ENCODE measurements at places on chromosomes 2 and 18.
A peak's percentile ranks its signal among the peaks of the same experiment; 100 is the strongest.

DNA sequence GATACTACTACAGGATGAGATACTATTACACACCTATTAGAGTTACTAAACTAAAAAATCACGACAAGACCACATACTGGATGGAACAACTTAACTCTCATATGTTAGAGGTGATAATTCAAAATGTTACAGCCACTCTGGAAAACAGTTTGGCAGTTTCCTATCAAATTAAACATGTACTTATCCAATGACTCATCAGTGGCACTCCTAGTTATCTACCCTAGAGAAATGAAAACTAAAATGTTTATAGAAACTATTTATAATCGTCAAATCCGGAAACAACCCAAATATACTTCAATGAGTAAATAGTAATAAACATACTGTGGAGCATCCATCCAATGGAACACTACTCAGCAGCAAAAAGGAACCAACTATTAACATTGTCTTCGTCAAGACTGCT, 137.0 kb upstream of the RBBP8 start:
- no peak for DNase-seq

GRCh38 chr2:45406621-45407020, 204.4 kb downstream of the SRBD1 start:
- DNase-seq, result no peak

- no peak for DNase-seq
Observed at GRCh38 chr2:160582490-160583145, 89.0 kb upstream of the RBMS1 start.

DNA sequence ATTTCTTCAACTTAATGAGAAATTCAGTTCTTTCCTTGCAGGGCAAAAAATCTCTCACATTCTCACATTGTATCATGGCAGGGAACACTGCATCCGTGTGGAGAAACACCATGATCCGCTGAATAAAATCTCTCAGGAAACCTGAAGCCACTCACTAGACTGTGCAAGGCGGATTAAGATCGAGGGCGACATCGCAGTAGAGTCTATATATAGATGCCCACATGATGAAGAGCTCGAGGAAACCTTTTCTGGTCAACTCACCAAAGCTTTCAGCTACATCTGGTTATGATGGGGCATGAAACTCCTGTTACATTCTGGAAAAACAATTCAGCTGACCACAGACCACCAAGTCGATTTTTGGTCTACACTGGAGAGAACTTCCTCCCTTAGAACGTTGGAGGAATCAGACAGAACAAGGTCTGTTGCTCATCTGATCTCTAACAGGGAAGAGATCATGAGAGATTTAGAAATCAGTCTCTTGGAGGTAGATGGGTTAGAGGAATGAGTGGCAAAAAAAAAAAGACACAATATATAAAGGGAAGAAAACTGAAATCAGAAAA, 162.9 kb upstream of the ZNF516 start:
- DNase-seq, result no peak

GRCh38 chr2:222663479-222663878, 7.6 kb upstream of the FARSB start:
- DNase-seq, result no peak

GRCh38 chr18:47613929-47614328, 316.5 kb downstream of the SMAD2 start:
- no peak for DNase-seq

- no peak for DNase-seq
Observed at GRCh38 chr2:62307469-62308389, 111.8 kb downstream of the B3GNT2 start.

- no peak for DNase-seq
Observed at GRCh38 chr18:52175406-52175805, 164.6 kb upstream of the DCC start.

DNA sequence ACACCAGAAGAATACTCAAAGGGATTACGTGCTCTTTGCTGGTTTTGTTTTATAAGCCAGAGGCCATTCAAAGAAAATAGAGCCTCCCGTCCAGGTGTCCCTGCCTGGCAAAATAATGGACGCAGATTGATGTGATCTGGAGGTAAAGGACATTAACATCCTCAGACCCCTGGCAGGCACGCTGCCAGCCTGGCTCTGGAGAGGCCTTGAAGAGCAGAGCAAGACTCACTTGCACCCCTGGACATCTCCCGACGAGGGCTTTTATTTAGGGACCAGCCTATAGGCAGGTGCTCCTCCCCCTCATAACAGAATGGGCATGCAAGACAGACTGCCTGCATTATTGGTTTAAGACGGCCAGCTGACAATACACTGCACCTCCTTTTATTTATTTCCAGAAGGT, 291.3 kb downstream of the BCL11A start:
- no peak for DNase-seq

- no peak for DNase-seq
Observed at GRCh38 chr18:49764032-49764431, 49.3 kb downstream of the ACAA2 start.

DNA sequence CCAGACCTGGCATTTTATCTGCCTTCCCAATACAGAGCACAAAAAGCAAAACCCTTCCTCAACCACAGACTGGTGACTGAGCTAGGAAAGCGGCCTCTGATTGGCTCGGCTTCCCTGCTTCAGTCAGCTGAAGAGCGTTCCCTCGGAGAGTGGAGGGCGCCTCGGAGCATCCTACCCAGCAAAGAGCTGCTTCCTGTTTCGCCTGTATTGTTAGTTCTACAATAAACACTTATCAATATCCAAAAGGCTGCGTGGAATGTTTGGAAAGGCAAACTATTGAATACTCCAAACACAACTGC, 125.0 kb downstream of the CACNB4 start:
- DNase-seq, result peak; percentile 17

- no peak for DNase-seq
Observed at GRCh38 chr2:134131681-134132489, 122.0 kb upstream of the MGAT5 start.

DNA sequence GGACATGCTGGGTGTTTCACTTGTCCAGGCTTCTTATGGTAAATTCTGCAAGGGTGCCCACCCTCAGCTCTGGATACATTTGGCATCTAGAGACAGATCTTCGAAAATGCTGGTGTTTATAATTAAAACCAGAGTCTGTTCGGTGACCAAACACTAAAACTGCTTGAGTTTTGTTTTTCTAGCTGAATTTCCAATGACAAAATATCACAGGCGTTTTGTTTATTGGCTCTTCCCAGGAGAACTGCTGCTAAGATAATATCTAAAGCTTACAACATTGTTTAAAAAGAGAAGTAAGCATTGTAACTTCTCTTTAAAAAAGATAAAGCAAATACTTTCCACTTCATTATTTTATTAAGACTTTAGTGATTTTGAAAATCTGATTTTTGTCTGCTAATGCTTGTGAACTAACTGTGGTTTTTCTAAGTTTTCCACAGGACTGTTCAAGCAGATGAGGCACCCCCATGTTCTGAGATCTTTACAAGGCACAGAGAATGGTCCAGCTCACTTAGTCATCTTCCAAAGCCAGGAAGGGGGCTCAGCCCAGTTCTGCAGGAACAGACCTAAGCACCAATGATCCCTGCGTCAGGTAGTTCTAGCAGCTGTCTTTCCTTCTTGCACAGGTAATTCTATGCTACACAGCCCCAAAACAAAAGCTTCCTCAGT, 94.8 kb upstream of the LTBP1 start:
- no peak for DNase-seq

- DNase-seq, result no peak
Observed at GRCh38 chr2:56025469-56026193, 102.0 kb upstream of the EFEMP1 start.

GRCh38 chr2:37300146-37300545, 24.5 kb downstream of the PRKD3 start:
- DNase-seq, result no peak

DNA sequence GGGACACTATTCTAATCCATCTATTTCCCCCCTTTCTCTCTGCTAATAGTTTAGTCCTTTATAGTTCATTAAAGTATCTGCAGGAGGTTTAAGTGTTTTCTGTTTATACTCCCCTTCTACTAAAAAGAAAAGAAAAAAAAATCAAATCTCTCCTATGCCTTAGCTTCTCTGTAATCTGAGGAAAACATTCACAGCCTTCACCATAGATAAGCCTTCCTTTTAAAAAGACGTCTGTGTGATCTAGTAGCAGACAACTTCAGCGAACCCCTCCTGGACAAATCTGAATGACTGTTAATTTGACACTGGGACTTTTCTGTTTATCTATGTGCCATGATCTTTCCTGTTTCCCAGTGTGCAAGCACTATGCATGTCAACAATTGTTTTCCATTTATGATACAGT, 70.4 kb upstream of the CDH19 start:
- DNase-seq, result no peak

DNA sequence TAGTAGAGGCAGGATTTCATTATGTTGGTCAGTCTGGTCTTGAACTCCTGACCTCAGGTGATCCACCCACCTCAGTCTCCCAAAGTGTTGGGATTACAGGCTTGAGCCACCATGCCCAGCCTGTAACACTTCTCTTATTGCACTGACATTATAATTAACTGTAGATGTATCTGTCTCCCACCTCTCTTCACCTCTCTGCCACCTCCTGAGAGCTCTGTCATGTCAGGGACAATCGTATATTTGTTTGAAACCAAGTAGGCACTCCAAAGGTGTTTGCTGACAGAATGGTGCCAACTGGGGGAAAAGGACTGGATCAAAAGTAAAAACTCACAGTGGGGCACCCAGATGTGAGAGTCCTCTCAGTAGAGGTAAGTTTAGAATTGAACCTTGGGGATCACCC, 17.3 kb upstream of the ME2 start:
- no peak for DNase-seq

- DNase-seq, result no peak
Observed at GRCh38 chr2:113976277-113976928, 86.5 kb downstream of the ACTR3 start.
